ENCODE measurements at places on chromosomes 16 and 17. TPM values are rescaled to one million over a fixed set of nuclear protein-coding genes. Genes with fewer than 3 reads are reported as not detected.

- no peak for DNase-seq
Observed at GRCh38 chr17:59389066-59389465, 57.6 kb downstream of the YPEL2 start.

- no peak for DNase-seq
Observed at GRCh38 chr17:3695723-3696411, at the start of gene P2RX5. Gene P2RX5, minus strand, starts transcription at chr17:3696155. Its CDS starts 150 bp downstream, at chr17:3696005.

- DNase-seq, result no peak
Observed at GRCh38 chr17:57524839-57525568, 220.1 kb downstream of the CCDC182 start.

DNA sequence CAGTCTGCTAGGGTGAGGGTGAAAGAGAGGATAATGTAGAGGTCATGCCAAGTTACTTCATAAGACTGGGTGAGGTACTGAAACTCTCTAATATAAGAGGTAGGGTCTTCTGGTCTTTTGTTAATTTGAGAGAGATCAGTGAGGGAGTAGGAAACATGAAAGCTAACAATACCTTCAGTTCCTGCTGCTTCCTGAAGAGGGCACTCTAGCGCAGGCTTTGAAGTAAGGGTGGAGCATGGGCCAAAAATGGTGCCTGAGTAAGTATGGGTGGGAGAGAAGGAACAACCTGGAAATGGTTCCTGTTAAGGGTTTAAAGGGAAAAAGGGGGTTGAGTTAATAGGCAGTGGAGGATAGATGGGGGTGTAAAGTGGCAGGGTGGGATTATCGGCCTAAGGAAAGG lies 2449.5 kb downstream of the TP53TG3F start:
- DNase-seq, result no peak

- DNase-seq, result no peak
Observed at GRCh38 chr17:78525511-78526160, 51.6 kb downstream of the DNAH17 start.

DNA sequence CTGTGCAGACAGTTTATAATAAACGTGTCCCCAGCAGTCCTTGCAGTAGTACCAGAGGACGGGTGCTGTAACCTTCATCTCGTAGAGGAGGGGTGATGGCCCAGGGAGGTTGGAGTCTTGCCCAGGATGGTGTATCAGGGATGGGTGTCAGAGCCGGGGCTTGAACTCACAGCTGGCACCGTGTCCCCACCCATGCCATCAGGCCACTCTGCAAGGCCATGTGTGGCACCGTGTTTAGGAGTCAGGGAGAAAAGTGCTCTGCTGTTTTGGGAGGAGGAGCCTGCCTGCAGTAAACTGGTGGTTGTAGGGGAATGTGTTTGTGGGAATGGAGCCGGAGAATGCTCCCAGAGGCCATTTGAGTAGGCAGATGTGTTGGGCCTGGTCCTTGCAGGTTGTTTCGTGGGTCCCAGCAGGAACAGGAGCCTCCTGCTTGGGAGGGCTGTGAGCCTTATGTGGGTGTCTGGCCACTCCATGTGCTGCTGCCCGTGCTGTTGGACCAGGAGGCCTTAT lies 1.7 kb downstream of the ADORA2B start:
- no peak for DNase-seq

DNA sequence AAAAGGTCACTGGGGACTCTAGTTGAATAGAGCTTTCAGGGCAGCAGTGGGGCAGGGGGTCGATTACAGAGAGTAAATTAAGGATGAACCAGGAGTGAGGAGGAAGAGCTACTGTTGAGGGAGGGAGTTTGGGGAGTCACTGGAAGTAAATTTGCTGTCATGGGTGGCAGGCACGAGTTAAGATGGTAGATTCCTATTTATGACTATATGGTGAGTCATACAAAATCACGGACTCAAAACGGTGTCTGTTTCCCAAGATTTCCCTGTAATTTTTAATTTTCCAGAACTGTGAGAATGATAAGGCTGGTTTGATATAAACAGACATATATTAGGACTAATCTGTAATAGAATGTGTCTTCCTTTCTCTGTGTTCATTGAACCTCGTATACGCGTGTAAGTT lies 287.6 kb upstream of the GOT2 start:
- DNase-seq, result no peak

- DNase-seq, result no peak
Observed at GRCh38 chr17:31696184-31696602, 162.9 kb downstream of the COPRS start.

DNA sequence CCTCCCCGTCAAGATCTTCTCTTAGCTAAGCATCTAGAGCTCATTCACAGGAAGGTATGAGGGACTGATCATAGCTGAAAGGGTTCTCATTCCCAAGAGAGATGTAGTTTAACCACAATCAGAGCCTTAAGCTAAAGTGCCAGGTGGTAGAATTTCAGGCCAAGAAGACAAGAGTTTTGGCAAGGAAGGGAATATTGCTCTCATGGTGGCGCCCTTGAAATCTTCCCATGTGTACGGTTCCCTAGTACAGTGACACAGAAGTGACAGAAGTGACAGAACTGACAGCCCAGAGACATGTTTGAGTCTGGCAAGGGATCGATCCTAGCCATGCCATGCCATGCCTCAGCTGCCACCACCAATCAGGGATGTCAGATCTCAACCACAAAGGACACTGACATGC lies 2.5 kb downstream of the GRIN2C start:
- DNase-seq, result no peak

DNA sequence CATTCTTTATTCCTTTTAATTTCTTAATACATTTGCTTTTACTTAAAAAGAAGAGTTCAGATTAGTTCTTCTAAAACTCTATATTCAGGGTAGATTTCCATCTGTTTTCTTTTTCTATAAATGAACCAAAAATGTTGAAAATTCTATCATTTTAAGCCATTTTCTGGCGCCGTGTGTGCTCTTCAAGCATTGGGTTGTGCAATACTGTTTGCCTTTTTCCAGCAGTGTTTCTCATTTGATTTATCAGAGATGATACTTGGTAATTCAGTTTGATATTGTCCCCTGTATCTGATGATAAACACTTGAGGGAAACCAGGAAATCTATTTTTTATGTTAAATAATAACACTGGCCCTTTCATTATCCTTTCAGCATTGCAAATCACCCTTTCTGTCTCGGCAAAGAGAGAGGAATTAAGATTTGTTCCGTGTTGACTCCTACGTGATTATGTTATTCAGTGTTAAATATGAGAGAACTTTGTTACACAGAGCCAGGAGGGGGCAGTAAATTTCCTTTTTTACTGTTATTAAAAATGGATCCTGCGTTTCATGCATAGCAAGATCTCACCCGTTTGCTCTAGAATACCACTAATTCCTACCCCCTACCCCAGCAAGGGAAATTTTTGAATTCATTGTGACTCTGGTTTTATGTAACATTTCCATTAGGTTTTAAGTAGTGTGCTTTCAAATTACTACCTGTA lies 606.9 kb upstream of the RBFOX1 start:
- DNase-seq, result no peak

DNA sequence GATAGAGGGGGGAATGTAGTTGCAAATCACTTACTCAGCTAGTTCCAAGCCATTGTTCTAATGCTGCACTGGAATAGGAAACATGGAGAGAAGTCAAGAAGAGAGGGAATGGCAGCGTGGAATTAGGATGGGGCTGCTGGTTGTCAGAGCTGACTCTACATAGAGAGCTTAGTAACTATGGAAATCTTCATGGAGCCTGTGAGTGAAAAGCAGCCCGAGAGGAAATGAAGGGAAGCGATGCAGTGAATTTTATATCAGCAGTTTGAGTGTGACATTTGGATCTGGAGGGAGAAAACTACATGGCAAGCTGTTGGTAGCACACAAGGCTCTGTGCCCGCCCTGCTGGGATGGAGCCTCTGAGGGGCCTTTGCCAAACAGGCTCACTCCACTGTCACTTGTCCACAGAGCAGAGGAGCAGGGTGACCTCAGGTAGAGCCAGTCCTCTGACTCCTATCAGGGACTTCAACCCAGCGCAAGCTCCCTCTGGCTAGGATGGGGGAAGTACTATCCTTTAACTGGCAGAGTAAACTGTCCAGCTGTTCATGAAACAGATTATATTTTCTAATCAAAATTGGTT lies 27.9 kb upstream of the PMFBP1 start:
- DNase-seq, result no peak

GRCh38 chr16:84597931-84598351 lies 19.9 kb downstream of the COTL1 start:
- DNase-seq, result no peak

GRCh38 chr16:30186444-30186781 lies 3.0 kb downstream of the CORO1A start:
- no peak for DNase-seq

DNA sequence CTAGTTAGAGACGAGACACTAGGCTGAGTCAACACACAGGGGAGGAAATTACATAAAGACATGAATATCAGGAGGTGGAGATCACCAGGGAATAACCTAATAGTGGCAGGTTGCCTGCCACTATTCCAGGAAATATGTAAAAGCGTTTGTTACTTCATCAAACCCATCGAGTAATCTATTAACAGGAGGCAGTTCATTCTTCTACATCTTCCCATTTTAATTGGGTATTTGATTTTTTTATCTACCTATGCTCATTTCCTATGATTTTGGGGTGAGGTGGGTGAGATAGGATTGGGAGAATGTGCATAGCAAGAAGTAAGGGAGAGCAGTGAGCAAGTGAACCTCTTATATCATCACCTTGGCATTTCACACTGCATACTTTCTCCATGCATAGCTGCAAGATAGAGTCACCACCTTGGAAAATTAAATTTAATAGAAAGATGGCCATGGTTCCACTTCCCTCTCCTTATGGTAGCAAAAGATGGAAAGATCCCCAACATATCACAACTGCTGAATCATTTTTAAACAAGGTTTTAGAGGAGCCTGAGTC lies 312.2 kb downstream of the TMEM114 start:
- DNase-seq, result no peak

Gene ZNF205
- 19.8 TPM for total RNA-seq
